ENCODE measurements at places on chromosomes 2 and 18.

- peak; percentile 6 for DNase-seq
Observed at GRCh38 chr2:99880964-99881294, 261.5 kb downstream of the AFF3 start.

- DNase-seq: no peak
Observed at GRCh38 chr2:67567886-67568285, 170.8 kb downstream of the ETAA1 start.

DNA sequence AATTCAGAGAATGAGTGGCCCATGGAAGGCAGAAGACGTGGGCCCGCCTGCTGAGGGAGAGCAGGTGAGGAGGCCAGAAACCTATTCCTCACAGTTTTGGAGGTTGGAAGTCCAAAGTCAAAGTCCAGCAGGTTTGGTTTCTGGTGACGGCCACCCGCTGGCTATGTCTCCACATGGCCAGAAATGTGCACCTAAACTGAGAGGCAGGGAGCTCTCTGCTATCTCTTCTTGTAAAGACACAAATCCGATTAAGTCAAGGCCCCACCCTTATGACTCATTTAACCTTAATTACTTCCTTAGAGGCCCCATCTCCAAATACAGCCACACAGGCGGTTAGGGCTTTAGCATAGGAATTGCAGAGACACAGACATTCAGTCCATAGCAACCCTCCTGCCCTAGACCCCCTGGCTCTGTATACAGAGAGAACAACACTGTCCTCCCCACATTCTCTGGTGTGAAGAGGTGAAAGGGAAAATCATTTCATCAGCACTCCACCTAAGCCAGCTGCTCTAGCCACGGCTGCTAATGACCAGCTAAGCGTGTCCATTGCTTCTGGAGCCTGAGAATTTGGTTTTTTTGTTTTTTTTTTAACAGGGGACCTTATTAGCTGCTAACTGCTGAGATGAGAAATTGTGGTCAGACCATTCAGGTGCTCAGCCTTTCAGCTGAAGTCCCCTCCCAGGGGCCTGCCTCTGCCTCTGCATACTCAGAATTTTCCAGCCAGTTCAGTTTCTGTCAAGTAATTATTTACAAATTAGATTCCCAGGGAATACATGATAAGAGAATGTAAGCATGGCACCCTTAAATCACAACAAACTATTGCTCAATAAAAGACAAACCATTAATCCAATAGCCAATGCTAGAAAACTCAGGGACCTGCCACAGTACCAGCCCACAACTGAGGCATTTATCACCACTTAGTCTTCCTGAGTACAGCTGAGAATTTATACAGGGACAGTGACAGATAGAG is 368.7 kb upstream of the ID2 start:
- no peak for DNase-seq

- no peak for DNase-seq
Observed at GRCh38 chr18:50590593-50590992, 30.7 kb downstream of the MAPK4 start.

GRCh38 chr2:164561416-164561815 is 59.9 kb downstream of the GRB14 start:
- DNase-seq: no peak

DNA sequence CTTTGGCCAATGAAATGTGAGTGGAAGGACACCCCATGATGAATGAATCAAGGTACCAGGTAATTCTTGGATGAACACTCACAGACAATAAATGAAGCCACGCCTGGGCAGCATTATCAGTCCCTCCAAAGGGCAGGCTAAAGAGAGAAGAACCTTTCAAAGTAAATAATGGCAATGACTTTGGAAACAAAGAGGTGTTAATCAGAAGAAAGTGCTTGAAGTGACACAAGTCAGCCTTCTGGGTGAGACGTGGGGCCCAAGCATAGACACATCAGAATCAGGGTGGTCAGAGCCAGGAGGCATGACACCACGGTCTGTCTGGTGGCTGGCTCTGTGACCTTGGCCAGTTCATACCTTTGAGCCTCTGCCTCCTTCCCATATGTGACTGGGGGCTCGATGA is 103.3 kb downstream of the POLR1A start:
- DNase-seq: no peak

- DNase-seq: no peak
Observed at GRCh38 chr2:239575931-239576445, 175.2 kb upstream of the HDAC4 start.

DNA sequence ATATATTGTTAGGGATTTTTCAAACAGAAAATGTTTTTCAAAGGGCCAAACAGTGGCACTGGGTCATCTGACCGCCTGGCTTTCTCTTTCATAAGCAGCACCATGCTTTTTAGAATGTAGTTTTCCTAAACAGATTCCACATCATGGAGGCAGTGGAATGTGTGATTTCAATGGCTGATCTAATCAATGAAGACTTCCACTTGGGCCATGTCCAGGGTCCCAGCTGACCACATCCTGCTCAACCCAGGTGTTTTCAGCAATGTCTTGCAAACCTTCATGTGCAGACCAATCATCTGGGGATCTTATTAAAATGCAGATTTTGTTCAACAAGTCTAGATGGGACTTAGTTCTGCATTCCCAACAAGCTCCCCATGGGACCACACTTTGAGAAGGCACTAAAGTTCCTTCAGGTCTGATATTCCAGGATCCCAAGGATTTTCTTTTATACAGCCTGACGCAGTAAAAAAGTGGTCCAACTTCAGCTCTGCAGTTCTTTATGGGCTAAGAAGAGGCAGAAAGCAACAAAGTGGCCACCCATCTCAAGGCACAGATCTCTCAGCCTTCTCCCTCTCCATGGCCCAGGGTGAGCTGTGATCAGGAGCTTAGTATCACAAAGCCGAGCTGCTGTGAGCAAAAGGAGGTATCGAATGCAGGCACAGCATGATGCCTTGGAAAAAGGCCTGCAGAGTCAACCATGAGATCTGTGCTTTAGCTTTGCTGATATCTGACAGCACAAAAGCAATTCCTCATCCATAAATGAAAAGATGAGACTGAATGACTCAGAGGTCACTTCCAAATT is 3.7 kb downstream of the ALKAL2 start:
- DNase-seq: no peak

DNA sequence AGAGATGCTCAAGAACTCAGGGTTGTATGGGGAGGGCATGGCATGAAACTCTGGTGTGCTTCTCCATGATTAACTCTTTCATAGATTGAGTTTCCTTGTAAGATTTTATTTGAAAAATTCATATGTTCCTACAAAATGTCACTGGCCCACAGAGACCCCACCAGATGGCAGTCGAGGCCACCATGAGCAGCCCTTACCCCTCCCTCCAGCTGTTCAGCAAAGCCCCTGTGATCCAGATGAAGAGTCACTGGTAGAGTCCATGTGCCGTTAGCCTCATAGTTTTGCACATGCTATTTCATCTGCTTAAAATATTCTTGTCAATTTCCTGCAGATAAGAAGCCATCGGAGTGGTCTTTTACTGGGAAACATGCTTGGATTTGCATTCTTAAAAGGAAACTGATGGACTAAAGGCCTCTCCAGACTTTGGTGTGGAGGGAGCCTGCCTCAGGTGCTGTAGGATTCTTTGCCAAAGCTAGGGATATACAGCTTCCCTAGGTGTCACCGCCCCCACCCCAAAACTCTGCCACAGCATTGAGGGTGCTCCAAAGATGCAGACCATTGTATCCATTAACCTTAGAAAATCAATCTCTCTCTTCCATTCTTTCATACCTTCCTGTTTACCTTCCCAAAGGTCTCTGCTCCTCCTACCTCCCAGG is 18.8 kb downstream of the ZNF385B start:
- no peak for DNase-seq

- DNase-seq: no peak
Observed at GRCh38 chr2:224347176-224348051, 54.5 kb downstream of the FAM124B start.

DNA sequence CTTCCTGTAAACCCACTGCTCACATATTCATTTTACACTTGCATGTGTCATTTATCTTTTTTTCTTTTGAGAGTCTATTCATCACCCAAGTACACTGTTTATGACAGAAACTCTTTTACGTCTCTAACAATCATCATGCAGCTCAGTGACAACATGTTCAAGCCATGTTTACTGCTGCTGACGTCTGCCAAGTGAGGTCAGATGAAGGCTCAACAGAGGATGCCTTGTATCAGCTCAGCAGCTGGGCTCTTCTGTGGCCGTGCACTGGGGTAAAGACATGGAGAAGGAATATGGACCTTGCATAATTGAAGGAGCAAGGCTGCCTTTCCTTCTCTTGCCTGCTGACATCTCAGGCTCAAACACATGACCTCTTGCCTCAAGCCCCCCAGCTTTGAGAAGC is 99.6 kb downstream of the ADD2 start:
- no peak for DNase-seq

- no peak for DNase-seq
Observed at GRCh38 chr2:202203348-202203747, 35.0 kb downstream of the SUMO1 start.

GRCh38 chr2:159154366-159154765 is 132.1 kb downstream of the WDSUB1 start:
- DNase-seq: no peak

- DNase-seq: no peak
Observed at GRCh38 chr2:50863856-50864255, 168.1 kb downstream of the NRXN1 start.

- no peak for DNase-seq
Observed at GRCh38 chr2:122519366-122519765, 763.9 kb downstream of the TSN start.

- DNase-seq: no peak
Observed at GRCh38 chr2:15711126-15711860, 119.6 kb downstream of the DDX1 start.

- DNase-seq: no peak
Observed at GRCh38 chr2:219198974-219199373, 7.6 kb upstream of the ZFAND2B start.

GRCh38 chr2:105893011-105893995 is 148.6 kb downstream of the NCK2 start:
- DNase-seq: no peak

DNA sequence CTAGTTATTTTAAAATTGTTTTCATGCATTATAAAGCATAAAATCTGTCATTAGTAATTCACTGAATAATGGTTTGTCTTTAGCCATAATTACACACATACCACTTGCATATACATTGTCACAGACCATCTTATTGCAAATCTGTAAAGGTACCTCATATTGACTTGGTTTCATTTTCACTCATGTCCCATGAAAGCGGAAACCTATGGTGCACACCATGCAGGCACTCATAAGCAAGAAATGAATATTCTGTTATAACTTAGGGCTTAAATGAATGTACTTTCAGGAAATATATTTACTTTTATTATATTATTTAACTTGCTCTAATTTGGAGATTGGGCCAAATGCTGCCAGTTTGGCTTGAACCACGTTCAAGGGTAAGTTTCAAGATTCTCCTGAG is 29.2 kb upstream of the STK17B start:
- DNase-seq: no peak

All from NCI-H774 (cell line).